ENCODE measurements at places on chromosomes 7 and 10.
A peak's percentile ranks its signal among the peaks of the same experiment; 100 is the strongest.

DNA sequence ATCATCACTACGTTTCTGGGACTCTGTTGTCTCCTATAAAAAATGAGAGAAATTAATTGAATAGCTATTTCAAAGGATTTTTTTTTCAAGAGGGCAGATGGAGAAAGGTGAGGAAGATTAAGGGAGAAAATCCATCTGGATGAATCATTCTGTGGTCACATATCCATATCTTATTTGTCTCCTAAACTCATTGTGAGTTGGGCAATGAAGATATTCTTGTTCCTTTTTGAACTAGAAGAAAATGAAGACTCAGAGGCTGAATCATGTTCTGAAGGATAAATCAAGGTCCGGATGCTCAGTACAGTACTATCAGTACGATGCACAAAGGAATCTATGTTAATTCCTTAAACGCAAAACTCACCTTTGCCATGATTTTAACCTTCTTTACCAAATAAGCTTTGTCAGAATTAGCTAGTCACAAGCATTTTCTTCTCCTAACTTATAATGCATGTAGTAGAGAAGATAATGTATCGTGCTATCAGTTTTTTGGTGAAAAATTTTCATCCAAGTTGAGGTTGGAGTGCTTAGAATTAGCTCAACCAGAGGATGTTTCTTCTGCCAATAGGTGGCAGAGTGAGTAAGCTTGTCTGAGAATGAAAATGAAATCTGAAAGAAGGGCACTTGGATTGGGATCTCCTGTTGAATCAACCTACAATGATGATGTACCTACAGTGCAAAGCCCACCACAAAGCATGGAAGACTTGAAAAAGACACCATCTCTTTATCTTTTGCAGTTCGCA is 446.9 kb downstream of the KIF20B start:
- DNase-seq = no peak

DNA sequence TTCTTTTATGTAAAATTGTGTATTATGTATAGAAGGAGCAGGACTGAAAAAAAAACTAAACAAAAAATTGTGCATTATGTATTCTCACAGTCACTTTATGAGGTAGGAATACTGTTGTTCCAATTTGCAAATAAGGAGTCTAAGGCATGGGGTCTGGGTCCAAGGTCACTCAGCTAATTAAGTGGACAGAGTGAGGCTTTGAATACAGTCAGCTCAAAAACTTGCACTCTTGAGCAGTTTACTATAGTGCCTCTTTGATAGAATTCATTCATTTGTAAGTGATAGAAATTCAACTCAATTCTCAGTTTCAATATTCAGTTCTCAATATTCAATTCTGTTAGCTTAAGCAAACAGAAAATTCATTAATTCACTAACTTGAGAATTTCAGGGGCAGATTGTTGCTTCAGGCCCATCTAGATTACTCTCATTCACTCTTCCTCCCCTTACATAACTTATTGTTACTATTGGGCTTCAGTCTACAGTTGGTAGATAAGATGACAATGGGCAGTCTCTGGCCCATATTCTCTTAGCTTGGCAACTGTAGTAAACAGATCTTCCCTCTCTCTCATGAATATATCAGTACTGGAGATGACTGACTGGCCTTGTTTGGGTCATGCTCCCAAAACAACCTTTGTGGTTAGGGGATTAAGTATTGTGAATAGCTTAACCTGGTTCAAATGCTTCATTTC is 86.6 kb downstream of the BTAF1 start:
- DNase-seq = no peak

DNA sequence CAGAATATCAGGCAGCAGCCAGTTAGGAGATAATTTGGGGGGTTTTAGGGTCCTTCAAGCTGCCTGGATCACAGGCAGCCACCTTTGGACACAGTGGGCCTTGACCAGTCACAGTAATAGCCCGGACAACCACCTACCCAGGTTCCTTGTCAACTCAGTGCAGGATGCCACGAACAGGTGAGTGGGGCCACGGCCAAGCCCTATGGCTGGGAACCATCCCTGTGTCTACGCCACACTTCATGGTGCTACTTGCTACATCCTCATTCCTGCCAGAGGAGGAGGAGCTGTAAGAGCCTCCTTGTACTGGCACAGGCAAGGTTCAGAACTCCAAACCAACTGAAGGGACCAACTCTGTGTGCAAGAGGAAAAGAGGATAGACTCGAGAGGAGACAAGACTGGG is 19.9 kb downstream of the ITPRIP start:
- peak; percentile 87 for DNase-seq

DNA sequence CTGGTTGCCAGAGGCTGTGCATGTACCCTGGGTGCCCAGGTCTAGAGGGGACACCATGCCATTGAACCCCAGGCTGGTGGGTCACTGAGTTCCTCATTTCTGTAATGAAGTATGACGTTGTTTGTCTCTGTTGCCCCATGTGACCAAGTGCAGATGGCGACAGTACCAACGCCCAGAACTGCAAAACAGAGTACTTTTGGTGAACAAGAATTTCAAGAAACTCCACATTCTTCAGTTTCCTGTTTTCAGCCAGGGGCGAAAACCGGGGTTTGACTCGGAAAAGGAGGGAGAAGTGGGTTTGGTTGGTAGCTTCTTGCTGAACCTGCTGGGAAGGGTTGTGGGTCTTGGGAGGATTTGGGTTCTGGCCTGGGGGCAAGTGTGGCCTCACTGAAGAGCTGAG is 18.2 kb downstream of the CYP17A1 start:
- no peak for DNase-seq

GRCh38 chr7:157460721-157461120 is 123.9 kb downstream of the DNAJB6 start:
- DNase-seq = peak; percentile 68

DNA sequence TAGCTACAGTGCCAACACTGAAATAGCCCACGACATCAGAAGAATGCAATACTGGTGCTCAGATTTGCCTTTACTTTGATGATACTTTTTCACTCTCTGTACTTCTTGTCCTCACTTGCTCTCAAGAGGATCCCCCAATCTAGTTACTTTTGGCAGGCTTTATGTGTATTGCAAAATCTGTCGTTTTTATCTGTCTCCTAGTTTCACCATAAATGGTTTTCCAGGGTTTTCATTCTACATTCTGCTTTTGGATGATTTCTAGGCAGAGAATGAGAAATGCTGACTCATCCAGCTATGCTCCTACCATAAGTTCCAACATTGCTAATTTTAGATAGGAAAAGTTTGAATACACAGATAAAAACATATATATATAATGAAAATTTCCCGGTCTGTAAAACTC is 659.5 kb upstream of the NRG3 start:
- DNase-seq = no peak
